Stimulated activated CD8-positive, alpha-beta memory T cell treated with anti-CD3 and anti-CD28 coated beads, Interleukin-7, amount 100 ng/mL, for 1 hour (primary cell): ENCODE measurements at places on chromosomes 3 and 15.

DNA sequence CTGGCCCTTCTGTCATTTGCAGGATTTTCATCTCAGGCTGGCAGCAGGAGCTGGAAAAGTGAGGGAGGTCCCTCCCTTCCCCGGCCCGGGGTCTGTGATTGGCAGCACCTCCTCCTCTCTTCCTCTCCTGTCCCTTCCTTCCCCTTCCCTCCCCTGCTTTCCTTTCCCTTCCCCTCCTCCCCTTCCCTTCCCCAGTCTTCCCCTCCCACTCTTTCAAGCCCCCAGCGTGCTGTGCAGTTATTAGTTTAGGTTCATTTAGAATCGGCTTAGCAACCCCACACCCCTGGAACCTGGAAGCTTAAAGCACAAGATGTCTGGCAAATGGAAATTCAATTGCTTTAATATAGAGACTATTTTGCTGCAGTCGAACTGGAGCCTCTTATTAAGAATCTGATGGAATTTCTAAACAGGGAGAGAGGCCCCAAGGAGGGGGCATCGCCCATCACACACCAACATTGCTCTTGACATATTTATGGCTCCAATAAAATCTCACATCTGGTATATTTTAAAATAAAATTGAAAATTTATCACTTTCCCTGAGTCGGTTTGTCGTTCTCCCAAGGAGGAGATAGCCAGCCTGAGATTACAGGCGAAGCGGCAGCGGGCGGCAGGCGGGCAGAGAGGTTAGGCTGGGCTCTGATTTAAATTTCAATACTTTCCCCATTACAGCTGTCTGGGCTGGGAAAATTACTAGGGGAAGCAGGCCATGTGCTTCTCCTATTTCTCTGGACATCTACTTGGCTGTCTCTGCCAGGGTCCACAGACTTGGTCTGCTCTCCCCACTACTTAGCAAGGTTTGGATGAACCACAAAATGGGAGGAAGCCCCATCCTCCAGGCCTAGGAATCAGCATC lies 98.9 kb downstream of the LINGO1 start:
- DNase-seq: no peak

DNA sequence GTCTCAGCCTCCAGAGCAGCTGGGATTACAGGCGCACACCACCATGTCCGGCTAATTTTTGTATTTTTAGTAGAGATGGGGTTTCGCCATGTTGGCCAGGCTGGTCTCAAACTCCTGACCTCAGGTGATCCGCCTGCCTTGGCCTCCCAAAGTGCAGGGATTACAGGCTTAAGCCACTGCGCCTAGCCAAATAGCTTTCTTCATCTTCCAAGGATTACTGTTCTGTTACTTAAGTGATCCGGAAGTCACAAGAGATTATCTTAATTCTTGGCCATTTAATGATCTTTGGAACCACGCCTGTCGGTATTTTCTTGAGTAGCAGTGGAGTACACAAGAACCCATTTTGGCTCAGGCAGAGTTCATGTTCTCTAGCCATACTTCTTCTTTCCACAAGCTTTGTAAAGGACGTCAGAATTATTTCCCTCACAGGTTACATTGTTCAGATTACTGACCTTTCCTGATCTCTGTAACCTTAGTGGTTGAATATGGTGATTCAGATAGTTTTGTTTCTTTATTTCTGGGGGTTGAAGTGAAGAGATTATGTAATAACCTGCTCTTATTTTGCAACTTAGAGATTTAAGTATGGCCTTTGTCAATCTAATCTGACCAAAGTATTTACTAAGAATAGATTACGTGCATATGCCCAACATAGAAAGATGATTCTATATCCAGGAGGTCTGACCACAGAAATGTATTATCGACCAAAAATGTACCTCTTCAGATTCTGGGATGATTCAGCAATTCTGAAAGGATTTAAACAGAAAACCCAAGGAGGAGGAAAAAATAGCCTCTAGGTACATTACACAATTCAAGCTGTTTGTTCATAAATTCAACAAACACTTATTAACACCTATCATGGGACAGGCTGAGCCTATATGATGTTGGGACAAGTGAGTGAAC lies 132.2 kb downstream of the GREM1 start:
- no peak for DNase-seq

GRCh38 chr3:184491867-184492615 lies 69.5 kb upstream of the EPHB3 start:
- DNase-seq: no peak

GRCh38 chr3:155244699-155245098 lies 48.8 kb downstream of the STRIT1 start:
- DNase-seq: no peak

- no peak for DNase-seq
These were observed 10.9 kb downstream of the SLC35A5 start for GRCh38 chr3:112572701-112573100.

- no peak for DNase-seq
These were observed 14.6 kb upstream of the LMOD3 start for GRCh38 chr3:69137005-69137404.

- DNase-seq: no peak
These were observed 137.1 kb upstream of the MCTP2 start for GRCh38 chr15:94094310-94094709.

DNA sequence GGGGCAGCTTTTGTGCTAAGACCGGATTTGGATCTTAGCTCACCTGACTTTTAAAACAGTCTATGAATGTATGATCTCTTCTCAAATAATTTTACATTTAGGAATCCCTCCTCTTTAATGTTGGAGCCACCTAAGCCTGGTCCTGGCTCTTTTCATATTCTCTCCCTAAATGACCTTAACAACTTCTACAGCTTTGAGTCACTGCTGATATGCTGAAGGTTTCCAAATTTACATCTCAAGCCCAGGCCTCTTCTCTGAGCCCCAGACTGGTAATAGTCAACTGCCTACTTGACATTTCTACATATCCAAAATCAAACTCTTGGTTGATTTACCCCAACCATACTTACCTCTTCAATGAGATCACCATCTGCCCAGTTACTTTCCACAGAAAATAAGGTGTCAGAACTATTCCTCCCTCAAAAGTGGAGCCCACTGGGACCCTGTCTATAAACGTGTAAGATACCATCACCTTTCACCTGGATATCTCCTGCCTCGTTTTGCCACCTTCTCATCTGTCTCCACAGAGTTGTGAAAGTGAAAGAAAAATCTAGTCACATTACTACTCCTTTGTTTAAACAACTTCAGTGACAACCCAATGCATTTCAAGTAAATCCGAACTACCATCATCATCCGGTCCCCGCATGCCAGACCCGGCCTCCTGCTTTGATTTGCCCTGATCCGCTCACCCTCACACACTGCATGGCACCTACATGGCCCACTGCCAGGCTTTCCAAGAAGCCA lies 48.8 kb downstream of the UBP1 start:
- no peak for DNase-seq

DNA sequence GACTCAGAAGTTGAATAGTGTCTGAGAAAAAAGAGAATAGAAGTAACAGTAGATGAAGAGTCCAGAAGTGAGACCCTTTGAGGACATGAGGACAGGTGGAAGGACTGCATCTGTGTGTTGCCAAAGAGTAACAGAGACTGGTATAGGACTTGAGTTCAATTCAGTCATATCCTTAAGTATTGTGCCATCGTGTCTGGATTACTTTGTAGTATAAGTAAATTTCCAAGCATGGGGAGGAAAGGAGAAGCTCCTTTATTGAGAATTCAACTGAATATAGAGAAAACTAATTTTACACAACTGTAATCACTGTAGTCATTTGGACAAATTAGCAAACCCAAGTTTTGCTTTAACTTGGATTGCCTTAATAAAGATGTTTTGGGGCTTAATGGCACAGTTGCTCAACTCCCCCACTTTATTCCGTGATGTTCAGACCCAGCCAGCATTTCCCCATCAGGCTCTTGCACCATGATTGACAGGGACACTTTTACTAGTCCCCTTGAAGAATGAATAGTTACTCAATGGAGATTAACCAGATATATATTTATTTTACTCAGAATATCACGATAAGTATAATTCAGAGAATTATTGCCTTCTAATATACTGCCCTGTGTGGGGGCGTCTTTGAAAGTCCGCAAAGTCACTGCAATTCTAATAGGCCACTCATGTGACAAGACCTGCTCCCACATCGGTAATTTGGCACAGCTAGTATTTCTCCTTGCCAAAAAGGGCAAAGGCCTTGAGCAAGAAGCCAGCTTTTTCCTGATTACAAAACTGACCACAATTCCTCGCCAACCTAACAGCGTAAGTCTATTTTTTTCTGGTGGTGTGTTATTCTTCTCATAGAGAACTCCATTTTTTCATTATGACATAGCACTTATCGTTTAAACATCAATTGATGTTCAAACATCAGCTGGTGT lies 61.3 kb downstream of the PPARG start:
- no peak for DNase-seq

GRCh38 chr3:190072856-190073255 lies 47.8 kb downstream of the P3H2 start:
- DNase-seq: no peak

DNA sequence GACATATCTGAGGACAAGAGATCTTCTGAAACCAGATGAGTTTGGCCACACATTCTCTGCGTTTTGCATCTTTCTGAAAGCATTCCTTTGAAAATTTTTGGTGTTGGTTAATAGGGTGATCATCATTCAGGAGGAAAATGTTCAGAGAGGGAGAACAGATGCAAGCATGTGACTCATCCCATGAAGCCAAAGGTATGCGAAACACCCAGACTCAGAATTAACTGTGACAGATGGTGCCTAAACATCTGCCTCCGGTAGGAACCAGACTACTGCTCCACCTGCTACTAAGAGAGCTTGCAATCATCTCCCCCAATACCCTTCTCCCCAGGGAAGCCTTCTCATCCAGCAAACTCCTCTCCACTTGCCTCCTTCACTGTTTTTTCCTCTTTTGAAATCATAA lies 46.2 kb downstream of the TRIM69 start:
- no peak for DNase-seq
